ENCODE measurements at places on chromosomes 4 and X.

DNA sequence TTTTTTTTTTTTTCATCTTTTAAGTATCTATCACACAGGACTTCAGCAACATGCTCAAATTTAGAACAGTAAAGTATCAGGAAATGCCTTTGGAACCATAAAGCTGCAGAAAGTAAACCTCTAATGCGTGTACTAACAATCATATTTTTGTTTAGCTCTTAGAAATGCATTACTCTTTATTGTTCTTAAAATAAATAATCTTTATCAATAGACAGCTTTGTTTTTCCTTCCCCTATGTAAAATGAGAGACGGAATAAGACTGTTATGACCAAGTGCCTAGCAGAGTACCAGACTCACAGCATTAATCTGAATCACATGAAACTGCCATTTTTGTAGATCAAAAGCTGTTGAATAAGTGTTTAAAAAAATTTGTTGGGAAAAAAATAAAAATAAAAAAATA is 50.5 kb upstream of the COL25A1 start:
- DNase-seq, result no peak

DNA sequence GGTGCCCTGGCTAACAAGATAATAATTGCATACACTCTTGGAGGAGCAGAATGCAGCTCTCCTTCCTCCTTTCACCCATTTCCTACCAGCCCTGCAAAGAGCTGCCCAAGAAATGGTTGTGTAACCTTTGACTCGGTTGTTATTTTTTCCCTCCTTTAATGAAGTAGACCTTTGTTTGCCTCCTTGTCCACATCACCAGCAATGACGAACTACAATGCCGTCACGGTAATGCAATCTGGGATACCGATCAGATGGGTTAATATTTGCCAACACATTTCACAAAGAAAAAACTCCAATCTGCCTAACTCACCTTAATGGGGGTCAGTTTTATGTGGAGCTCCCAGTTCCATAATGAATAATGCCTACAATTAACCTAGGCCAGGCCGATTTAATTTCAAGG is 32.0 kb downstream of the GPRIN3 start:
- no peak for DNase-seq

DNA sequence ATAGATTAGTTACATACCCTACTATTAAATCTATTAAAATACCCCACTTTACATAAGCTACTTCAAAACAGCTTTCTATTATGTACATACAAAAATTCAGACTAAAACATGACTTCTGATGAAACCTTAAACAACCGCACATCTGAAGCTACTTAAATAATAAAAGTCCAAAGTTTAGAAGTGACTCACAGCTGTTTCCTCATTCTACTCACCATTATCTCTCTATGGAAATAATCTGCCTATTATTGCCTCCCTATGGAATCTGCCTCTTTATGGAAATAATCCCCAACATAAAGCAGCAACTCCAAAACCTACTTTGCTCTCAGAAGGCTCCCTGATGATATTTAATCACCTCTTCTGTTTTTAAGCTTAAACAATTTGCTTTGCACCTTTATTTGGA is 15.7 kb upstream of the BANK1 start:
- DNase-seq, result no peak

GRCh38 chrX:37083880-37084279 is 75.7 kb downstream of the FAM47C start:
- DNase-seq, result no peak

DNA sequence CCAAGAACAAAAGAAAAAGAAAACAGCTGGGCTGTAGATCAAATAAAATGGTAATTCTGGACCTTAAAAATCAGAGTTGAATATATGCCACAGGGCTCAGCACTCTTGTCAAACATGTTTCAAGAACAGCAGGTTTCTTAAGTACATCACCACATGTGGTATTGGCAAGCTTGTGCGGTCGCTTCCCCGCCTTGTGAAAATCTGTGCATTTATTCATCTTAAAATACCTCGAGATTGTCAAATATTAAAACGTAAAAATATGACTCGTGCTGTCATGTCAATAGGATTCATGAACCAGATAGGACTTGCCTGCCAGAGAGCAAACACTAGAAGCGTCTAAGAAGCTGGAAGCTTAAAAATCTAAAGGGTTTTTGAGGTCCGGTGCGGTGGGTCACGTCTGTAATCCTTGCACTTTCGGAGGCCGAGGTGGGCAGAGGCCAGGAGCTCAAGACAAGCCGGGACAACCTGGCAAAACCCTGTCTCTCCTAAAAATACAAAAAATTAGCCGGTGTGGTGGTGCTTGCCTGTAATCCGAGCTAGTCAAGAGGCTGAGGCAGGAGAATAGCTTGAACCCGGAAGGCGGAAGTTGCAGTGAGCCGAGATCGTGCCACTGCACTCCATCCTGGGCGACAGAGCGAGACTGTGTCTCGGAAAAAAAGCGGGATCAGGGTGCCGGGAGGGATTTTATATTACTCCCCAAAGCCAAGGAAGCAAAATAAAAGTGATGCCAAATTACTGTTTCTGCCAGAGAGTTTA is 40.2 kb upstream of the TMEM154 start:
- DNase-seq, result no peak

DNA sequence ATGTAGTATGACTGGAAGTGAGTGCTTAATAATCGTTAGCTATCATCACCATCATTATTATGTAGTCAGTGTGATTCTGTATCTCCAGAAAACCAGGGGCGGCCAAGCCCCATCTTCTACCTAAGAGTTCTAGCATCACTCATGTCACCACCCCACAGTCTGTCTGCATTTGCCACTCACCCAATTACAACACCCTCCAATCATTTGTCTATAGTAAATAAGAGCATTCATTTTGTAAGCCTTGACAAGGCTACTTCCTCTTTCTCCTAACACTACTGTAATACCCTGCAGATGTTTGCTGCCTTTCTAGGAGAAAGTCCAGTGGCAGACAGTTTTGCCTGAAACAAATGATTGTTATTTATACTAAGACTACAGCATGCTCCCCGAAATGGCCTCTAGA is 15.8 kb upstream of the IL21 start:
- DNase-seq, result no peak

DNA sequence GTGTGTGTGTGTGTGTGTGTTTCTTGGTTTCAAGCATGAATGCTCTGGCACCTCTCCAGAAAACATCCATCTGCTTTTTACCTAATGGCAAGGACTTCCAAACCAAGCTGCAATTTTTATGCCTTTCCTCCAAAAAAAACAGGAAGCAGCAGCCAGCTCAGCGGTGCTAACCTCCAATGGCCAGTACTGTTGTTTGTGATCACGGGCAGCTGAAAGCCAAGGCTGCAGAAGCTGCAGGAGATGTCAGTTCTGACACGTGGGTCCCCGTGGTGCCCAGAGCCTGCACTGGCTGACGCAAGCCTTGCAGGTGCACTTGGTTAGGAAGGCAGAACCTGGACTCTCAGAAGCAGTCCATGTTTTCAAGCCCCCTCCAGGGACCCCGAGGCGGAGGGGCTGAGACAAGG is 313.6 kb upstream of the DDX53 start:
- DNase-seq, result no peak

GRCh38 chr4:189046642-189047041 is 894.0 kb upstream of the FRG1 start:
- no peak for DNase-seq

DNA sequence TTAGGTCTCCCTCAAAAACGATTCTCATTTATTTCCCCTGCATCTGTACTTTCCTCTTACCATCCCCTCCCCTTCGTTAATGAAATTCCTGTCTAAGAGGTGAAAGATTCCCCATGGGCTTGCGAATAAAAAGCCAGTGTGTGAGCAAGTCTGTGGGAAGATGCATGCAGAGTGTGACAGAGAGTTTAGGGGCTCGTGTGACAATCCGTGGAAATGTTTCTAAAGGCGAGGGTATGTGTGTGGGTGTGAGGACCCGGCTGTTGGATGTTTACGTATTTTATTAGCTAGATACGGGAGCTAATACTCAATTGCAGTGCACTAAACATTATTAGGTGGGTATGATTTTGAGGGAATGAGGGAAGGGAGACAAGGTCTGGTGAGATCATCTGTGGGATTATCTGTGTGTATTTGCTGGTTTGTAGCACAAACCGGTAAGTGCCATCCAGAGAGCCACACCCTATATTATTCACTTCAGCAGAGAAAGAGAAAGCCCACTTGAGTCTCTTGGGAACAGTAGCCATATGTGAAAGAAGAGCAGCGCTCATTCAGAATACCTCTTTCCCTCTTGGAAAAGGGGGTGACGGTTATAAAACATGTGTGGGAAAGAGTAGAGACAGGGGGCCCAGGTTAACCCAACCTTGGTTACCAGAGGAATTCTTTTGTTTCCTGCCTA is 893 bp upstream of the HOPX start:
- no peak for DNase-seq

GRCh38 chr4:89416960-89417359 is 109.4 kb upstream of the GPRIN3 start:
- no peak for DNase-seq

DNA sequence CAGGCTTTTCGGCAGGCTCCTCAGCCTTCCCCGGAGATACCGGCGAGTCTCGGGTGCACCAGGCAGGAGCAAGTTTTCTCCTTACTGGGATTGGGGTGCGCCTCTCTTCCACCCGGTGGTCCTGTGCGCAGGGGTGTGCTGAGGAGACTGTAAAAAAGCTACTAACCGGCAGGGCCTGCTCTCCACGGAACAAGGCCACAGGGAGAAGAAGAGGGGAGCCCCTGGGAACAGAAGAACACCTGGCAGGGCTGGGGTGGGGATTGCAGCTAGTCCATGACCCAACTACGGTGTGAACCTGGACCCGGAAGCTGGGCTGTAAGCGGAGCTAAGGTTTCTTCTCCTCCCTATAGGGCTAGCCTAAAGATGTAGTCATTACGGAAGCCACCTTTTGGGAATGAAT is 17.7 kb upstream of the ZIC3 start:
- no peak for DNase-seq

DNA sequence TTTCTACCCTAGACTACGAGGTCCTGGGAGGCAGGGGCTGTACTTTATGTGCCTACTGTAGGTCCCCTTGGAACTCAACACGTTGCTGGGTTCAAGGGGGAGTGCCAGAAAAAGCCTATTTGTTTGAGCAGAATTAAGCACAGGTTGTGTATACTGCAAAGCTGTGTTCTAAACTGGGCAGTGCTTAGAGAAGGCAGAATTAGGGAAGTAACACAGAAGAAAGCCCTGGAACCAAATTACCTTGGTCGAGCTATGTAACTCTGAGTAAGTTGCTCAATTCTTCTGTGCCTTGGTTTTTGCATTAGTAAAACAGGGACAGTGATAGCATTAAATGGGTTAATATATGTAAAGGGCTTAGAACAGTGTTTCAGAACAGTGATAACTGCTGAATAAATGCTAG is 245.0 kb upstream of the SFRP2 start:
- no peak for DNase-seq

DNA sequence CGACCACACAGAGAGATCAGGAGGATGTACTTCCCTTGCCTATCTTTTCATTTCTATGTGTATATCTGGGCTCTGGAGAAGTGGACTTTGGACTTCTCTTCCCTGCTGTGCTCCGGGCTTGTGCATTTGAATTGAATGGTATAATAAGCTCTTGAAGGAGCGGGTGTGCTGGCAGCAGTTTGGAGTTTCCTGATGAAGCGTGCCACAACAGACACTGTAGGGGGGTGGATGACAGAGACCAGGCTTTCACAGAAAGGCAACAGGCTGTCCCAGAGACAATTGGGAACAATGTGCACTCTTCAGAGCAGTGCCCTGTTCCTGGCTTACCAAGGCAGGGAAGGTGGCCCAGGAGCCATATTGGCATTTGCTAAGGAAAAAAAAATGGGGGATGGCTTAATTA is 170.1 kb downstream of the FRMPD4 start:
- no peak for DNase-seq

DNA sequence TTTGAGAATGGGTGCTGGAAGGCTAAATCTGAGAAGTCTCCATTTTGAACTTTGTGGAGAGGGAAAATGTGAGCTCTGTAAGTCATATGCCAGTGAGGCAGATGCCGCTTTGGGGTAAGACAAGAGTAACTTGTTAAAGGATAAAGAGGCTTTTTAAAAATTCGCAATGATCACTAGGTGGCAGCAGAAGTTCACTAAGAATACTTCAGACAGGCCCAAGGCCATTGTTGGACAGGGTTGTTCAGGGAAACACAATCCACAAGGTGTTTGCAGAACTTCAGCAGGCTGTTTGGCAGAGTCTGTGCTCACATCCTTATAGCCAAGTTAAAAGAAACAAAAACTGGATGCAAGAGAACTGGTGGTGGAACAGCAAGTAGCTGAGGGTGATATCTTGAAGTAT is 13.7 kb upstream of the PIGA start:
- no peak for DNase-seq

- no peak for DNase-seq
Measured at GRCh38 chrX:68941385-68941952, 112.6 kb downstream of the EFNB1 start.

- DNase-seq, result no peak
Measured at GRCh38 chr4:112386071-112386470, 88.9 kb downstream of the ALPK1 start.

- no peak for DNase-seq
Measured at GRCh38 chr4:149441338-149441737, 374.3 kb downstream of the IQCM start.

DNA sequence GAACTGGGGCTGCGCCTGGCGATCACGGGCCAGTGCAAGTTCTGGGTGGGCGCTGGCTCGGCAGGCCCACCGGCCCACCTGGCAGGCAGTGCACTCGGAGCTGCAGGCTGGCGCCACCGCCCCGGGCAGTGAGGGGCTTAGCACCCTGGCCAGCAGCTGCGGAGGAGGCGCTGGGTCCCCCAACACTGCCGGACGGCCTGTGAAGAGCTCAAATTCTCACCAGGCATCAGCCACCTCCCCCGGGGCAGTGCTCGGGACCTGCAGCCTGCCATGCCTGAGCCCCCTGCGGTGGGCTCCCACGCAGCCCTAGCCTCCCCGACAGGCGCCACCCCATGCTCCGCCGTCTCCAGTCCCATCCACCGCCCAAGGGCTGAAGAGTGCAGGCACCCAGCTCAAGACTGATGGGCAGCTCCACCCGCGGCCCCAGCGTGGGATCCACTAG is 7.1 kb upstream of the ZNF330 start:
- no peak for DNase-seq

DNA sequence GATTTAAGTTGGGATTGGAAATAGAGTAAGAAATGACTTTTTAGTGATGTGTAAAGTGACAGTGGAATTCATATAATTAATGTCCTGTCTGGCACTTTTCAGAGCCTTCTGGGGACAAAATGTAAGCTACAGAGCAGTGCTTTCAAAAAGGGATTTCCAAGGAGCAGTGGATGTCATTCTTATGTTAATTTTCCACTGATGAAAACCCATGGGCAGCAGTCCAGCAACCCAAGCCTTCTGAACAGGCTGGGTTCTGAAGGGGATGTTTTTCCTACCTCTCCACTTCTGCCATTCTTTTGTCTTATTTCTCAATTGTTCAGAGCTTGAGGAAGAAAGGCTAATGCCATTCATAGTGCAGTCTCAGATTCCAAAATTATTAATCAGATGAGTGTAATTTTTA is 717.6 kb upstream of the HS3ST1 start:
- DNase-seq, result no peak

- DNase-seq, result no peak
Measured at GRCh38 chrX:45697591-45697990, 496.9 kb upstream of the DIPK2B start.

DNA sequence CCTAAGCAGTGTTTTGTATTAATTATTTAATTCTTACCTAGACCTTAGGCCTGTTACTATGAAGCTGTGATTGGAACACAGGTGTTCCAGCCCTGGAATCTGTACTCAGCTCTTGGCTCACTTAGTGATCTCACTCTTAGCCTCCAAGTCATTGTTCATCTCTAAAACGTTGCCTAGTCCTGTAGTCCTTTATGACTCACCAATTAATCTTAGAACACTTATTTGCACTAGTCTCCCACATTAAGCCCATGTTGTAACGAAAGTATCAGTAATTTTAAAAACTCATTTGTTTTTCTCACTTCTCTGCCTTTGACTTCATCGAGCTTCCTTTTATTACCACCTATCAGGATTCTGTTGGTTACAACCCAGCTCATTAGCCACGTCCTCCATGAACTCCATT is 1224.7 kb upstream of the TENM3 start:
- no peak for DNase-seq
